Lung microvascular endothelial cell (primary cell): ENCODE measurements at places on chromosomes 4 and X. TPM values are rescaled to one million over a fixed set of nuclear protein-coding genes. Genes with fewer than 3 reads are reported as not detected.
A peak's percentile ranks its signal among the peaks of the same experiment; 100 is the strongest.

NIPAL1 gene
- under 0.01 and 0.20 TPM in 2 replicates for total RNA-seq

- peak; percentile 48 for DNase-seq
These were observed 76.7 kb downstream of the SCD5 start for GRCh38 chr4:82721819-82722423.

TMEM47 gene
- total RNA-seq, result 3.2 and 7.4 TPM in 2 replicates

DNA sequence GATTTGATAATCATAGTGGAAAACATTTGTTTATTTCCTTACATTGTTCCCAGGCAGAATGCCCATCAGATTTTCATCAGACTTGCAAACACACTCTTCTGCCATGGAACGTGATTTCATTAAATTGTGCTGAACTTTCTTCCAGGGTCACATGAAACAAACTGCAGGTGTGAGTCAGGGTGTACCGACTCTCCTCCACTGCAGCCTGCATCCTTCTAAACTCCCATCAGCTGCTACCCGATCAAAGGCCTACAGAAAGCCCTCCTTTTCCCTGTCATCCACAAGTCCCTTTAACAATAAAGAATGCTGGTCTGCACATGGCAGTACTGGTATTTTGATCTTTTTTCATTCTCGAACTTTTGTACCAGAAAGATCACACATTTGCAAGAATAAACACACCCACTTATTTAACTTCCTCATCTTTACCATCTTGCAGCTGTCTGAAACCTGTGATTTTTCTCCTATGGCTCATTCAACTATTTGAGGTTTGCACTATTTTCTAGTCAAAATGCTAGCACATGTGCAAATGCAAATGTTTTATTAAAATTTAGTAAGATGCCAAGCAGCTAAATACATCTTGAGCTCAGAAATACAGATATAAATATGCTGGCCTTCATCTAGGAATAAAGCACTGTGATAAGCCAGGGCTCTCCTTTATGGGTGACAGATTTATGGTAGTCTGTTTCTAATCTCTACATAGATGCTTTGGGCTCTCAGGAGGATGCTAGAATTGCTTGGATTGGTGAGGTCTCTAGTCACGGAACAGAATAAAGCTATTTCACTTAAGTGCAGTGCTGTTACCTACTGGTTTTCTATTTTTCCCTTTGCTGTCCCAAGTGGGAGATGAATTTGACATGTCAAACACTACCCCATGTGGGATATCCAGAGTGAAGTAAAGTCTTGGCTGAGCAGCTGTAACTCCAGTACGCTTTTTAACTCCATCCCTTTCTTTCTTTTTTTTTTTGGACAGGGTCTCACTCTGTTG lies 25.8 kb upstream of the ARHGAP24 start:
- DNase-seq, result no peak

DNA sequence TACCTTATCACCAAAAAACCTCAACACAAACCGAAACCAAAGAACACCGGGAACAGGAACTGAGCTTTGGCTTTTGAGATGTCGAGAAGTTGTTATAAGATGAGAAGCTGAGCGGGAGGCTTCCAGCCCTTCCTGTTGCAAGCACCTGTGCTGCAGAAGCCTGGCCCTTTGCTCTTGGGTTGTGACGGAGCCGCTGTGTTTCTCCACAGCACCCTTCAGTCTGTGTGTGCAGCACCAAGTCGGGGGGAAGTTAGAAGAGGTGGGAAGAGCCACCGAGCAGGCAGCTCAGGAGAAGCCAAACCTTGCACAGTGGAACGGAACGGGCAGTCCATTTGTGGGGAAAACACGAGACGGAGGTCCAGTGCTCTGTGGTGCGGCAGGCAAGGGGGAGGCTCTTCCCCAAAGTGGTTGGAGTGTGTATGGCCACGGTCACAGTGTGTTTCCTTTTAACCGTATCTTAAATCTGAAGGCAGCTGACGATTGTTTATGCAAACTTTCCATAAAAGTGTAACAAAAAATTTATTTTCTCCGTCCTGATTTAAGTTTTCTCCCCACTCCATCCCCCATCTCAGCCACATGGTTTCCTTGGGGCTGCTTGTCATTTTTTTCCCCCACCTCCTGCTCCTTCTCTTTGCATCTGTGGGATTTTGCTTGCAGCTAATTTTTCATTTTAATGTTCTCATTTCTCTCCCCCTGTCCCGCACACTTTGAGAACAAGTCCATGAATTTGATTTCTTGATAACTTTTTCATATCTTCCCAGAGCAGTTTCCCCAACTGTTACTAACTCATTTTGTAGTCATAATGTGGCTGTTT lies 123.7 kb downstream of the STOX2 start:
- no peak for DNase-seq
